Hepatic stellate cell (primary cell): ENCODE measurements at places on chromosomes 3 and 15.
A peak's percentile ranks its signal among the peaks of the same experiment; 100 is the strongest.

GRCh38 chr3:152564459-152564858, 270.5 kb upstream of the P2RY1 start:
- no peak for DNase-seq

GRCh38 chr3:131717493-131717892, 214.7 kb upstream of the MRPL3 start:
- DNase-seq, result no peak

GRCh38 chr3:8648909-8649741, 4.5 kb upstream of the SSUH2 start:
- DNase-seq, result no peak

DNA sequence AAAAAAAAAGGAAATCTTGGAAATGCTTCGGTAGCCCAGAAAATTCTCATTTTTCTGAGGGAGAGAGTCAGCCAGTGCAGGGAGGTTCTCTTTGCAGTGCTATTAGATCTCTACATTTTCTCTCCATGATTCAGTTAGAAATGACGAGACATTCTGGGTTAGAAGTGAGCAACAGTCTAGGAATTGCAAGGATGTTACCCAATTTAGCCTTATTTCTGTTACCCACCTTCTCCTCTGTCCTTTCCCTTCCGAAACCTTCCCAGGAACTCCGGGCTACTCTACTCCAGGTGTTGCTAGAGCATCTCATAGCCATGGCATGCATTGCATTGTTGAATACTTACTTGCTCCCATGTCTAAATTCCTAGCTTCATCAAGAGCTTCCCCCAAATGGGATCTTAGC, 106.8 kb downstream of the EDEM1 start:
- DNase-seq, result peak; percentile 18

DNA sequence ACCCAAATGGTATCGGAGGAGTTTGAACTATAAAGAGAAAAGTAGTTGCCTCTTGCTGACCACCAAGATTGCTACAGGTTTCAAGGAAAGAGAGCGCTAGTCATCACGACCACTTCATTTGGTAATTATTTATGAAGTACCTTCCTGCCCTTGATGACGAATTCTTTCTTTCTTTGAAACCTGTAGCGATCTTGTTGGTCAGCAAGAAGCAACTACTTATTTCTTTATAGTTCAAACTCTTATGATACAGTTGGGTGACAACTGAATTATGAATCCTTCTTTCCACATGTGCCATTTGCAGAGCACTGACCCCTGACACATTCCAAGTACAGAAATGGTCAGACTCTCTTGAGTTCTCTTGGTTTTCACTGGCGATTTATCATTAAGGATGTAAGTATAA, 46.8 kb downstream of the THRB start:
- DNase-seq, result no peak

DNA sequence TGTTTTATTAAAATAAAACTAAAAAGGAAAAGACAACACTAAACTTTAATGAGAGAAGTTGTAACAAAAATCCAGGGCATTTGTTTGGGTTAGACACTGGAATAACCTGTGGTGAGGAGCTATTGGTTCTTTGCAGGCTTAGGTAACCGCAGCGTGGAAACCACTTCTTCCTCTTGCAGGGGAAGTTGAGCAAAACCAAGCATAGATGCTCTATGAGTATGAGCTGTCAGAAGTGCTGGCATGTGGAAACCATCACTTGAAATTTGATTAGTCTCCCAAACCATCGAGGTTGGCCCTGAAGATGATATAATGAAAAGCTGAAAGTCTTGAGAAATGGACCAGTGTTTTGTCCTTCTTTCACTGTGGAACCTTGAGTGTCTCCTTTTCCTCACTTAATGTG, 127.1 kb upstream of the RBMS3 start:
- no peak for DNase-seq

- no peak for DNase-seq
Measured at GRCh38 chr15:69887009-69887408, 210.7 kb downstream of the TLE3 start.

DNA sequence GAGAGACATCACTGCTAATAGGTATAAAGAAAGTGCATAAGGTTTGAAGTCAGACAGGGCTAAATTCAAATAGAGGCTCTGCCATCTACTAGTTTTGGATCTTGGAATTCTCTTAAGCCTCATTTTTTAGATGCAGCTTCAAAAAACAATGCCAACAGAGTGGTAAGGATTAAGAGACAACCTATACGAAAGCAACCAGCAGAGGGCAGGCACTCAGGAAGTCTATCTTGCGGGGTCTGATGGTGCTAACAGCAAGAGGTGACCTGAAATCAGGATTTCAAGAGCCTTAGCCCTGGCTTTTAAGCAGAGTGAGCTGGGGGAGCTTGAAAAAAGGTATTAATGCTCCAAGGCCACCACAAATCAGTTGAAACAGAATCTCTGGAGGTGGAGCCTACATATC, 40.7 kb downstream of the LDHAL6B start:
- DNase-seq, result peak; percentile 57

GRCh38 chr3:69443457-69443920, 57.6 kb upstream of the FRMD4B start:
- no peak for DNase-seq

DNA sequence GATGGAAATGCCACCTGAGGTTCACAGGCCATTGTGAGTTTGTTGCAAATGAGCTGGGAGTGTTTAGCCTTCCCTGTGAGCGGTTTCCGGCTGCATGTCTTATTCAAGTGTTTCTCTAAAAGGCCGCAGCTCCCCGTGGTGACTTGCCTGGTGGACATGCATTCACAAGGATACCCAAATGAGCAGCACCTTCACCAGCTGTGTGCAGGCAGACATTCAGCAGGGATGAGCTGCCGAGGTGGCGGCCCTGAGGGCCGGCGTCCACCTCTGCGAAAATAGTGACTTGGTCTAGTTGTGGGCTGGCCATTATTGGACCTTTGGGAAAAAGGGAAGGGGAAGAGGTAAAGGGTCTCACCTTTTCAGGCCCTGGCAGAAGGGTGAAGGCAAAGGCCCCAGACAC, 23.4 kb downstream of the SPSB4 start:
- no peak for DNase-seq

DNA sequence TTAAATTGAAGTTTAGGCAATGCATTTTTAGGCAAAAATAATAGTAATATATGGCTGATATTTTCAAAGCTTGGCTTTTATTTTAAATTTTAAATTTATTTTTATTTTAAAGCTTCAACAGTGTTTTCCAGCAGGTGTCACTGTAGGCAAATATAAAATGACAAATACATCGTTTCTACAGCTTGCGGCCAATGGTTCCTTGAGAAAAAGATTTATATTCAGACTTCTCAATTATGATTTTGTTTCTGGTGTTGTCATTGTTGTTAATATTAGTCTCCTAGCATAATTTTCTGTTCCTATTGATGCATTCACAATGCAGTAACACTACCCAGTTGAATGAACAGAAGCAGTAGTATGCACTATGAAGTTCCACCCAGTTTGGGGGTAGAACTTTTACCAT, 220.7 kb upstream of the DNAJC19 start:
- DNase-seq, result no peak

- DNase-seq, result no peak
Measured at GRCh38 chr15:44163370-44163769, 31.7 kb downstream of the FRMD5 start.

- DNase-seq, result no peak
Measured at GRCh38 chr3:120435621-120436020, 15.2 kb downstream of the FSTL1 start.

DNA sequence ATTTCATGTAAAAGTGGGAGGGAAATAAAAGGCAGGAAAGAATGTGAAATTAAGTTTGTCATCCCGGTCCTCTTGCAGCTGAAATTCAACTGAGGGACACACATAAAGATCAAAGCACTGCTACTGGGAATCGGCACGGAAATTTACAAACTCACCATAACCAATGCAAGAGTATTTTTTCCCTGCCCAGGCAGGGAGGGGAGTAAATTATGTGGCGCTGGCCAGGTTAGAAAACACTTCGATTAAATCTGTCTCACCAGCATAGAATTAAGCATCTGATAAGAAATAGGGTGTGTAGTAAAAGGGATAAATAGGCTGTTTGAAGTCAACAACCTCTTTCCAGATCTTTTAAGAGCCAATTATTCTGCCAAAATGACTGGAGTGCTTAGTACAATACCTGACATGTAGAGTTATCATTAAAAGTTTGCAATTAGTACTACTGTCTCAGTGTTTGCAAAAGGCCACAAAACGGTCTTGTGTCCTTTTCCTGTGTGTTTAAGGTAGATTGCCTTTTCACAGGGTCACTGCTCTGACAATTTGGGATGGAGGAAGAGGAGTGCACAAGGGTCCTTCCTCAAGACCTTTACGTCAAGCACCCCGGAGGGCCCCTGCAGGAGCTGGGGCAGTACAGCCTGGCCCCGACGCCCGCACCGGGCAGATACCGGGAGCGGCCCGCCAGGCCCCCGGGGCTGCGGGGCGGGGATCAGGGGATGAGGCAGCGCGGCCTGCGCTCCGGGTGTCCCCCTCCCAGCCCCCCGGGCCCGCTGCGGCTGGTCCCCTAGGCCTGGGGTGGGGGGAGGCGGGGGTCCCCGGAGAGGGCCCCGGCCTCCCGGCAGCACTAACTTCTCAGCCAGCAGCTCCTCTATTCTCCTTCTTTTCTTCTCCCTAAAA, 651 bp downstream of the UBA3 start:
- DNase-seq, result peak; percentile 30

- no peak for DNase-seq
Measured at GRCh38 chr3:12751571-12751970, 7.5 kb downstream of the TMEM40 start.

DNA sequence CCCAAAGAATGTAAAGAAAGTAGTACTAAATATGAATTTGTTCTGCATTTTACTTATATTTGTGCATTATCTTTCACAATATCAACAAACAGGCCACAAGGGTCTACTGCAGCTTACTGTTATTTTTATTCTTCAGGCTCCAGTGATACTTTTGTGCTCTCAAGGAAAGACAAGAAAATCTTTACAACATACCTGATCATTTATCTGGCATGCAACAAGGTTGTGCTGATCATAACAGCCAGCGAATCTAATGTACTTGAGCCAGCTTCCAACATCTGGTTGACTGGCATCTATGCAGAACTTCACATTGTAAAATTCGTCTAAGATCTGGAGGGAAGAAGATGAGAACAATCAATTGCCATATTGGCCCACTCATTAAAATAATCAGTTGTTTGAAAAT, 520.0 kb downstream of the MECOM start:
- DNase-seq, result no peak

DNA sequence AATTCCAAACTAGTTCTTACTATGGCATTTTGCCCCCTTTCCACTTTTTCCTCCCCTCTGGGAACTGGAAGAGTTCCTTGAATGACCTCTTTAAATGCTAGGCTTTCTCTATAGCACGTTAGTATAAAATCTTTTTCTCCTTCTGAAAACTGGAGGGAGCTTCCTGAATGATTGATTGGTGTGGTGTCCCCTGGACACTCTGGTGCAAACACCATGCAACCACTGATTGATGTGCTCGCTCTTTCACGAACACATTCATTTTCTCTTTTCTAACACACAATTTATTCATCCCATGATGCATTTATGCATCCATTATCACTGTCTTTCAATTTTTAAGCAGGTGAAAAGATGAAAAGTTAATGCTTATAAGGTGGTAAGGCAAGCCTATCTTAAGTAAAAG, 159.1 kb upstream of the NANOGP8 start:
- DNase-seq, result no peak

- no peak for DNase-seq
Measured at GRCh38 chr3:186451371-186451770, 89.3 kb upstream of the DGKG start.

GRCh38 chr3:72746430-72747411, 101.5 kb downstream of the SHQ1 start:
- DNase-seq, result no peak

DNA sequence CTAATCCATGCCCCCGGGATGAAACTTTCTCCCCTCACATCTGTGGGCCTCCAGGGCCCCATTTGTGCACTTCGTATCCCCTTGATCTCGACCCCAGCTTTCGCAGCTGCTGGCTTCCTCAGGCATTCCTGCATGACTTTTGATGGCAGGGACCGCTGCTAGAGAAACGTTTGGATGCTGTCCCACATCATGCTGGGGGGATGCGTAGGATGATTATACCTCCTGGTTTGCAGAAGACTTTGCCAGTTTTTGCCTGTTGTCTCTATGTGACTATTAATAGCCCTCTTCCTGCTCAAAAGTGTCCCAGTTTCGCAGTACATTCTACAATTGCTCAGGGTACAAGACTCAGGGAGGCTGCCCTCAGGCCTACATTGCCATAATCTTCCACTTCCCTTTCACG, 10.4 kb upstream of the KCNAB1 start:
- no peak for DNase-seq

DNA sequence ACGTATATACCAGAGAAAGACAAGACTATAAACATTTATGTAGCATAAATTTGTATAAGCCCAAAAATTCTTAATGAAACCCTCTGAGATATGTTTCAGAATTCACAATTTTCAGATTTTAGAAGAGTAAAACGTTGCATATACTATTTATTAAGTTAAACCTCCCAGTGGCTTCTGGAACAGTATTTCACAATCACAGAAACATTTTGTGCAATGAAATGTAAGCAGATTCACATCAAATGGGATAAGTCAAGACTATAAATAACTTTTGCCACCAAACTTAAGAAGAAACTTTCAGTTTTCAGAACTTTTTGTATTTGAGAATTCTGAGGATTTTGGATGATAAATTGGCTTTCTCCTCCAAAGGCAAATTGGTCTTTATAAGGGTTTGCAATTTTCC, 9.2 kb downstream of the SLTM start:
- DNase-seq, result no peak

DNA sequence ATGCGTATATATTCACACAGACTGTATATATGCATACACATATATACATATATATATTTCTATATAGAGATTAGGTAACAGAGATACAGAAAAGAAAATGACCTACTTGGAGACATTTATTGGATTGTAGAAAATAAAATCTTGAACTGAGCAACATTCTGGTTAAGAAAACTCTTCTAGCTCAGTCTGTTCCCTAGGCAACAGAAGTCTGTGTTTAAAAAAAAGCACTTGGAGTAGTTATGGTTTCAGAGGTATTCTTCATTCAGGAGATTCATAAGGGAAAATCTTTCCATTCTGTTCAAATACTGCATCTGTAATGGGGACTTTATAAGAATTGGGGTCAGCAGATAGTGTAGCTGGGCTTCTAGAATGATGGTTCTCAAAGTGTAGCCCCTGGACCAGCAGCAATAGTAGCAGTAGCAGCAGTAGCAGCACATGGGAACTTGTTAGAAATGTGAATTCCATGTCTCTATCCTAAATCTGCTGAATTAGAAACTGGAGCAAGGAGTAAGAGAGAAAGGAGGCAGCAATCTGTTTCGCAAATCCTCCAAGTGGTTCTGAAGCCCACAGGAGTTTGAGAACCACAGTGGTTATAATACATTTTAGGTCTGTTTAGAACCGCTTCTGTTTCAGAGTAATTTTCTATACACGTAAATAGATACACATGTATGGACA, 112.8 kb upstream of the TMEM108 start:
- no peak for DNase-seq

- no peak for DNase-seq
Measured at GRCh38 chr3:177596248-177596815, 399.1 kb upstream of the TBL1XR1 start.
